ENCODE measurements at places on chromosomes 3 and 15. TPM values are rescaled to one million over a fixed set of nuclear protein-coding genes. Genes with fewer than 3 reads are reported as not detected.

The SV2B gene
- 0.87 TPM for total RNA-seq

The LINGO1 gene
- total RNA-seq = 0.15 TPM

The ARPIN gene
- total RNA-seq = 7.1 TPM

The UBA7 gene
- 30.3 TPM for total RNA-seq

The CADPS gene
- total RNA-seq = not detected

The SLC2A2 gene
- not detected for total RNA-seq

The SAMD7 gene
- not detected for total RNA-seq

The GXYLT2 gene
- 56.9 TPM for total RNA-seq

Measured in cardiac ventricle fibroblast (primary cell).